Ecto neural progenitor cell (in vitro differentiated cells): ENCODE measurements at places on chromosomes 4 and X.

DNA sequence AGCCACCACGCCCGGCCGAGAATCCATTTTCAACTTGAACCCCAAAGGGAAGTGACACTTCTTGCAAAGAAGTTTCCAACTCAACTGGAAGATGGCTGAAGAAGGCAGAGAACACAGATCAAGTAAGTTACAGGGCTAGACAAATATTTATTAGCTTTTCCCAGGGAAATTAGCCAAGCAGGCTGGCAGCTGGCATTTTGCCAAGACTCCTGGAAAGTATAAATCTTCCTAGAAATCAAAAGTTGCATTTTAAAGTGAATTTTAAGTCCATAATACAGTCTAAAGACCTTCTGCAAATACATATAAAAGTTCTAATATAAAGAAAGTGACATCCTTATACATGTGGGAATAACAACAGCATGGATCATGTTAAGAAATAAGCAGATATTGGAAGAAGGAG, 3.4 kb upstream of the MRPL1 start:
- DNase-seq: no peak

DNA sequence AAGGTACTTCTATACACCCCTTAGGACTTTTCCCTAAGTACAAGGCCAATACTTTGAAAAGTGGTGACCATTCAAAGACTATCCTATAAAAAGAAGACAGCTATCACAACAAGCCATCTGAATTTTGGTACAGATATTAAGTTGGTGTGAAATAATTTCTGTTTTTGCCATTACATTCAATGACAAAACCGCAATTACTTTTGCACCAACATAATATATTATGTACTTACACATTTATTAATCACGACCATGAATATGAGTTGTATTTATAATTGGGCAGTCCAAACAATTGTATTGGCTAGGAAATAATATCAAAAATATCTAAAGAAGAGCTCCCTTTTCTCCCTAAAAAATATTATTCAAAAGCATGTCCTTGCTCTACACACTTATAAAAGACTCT, 215.7 kb downstream of the TMA16 start:
- DNase-seq: no peak

- no peak for DNase-seq
Measured at GRCh38 chr4:90857081-90857820, 730.1 kb downstream of the CCSER1 start.

- no peak for DNase-seq
Measured at GRCh38 chr4:94831607-94832006, 73.9 kb downstream of the BMPR1B start.

GRCh38 chrX:133495464-133496391, 80.4 kb upstream of the GPC4 start:
- no peak for DNase-seq

- no peak for DNase-seq
Measured at GRCh38 chr4:140158365-140159030, 4.5 kb upstream of the MAML3 start.

DNA sequence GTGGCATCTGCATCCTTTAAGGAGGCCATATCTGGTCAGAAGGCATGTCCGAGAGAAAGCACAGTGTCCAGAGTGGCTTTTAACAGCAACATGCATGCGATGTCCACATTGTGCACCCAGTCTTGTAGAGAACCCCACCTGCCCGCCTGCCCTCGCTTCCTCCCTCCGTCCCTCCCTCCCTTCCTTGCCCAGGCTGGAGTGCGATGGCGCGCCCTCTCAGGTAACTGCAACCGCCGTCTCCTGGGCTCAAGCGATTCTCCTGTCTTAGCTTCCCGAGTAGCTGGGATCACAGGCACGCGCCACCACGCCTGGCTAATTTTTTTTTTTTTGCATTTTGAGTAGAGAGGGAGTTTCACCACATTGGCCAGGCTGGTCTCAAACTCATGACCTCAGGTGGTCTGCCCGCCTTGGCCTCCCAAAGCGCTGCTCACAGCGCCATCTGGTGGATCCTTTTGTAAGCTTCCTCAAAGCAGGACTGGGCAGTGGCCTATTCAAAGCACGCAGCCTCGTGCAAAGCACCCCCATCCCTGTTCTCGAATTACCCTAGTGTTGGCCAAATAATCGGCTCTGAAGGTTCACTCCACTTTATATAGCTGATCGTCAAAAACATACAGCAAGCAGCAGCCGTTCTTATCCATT, 15.0 kb downstream of the BRCC3 start:
- peak; percentile 55 for DNase-seq

- no peak for DNase-seq
Measured at GRCh38 chrX:16075087-16075486, 48.3 kb upstream of the GRPR start.

DNA sequence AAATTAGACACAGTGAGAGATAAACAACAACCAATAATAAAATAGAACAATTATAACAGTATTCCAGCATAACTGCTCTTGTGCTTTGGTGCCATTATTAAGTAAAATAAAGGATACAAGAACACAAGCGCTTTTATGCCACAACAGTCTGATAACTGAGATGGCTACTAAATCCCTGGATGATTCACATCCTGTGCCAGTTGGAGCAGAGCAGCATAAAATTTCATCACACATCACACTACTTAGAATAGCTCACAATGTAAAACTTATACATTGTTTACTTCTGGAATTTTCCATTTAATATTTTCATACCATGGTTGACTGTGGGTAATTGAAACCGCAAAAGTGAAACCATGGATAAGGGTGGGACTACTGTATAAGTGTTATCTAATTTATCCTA, 399.9 kb upstream of the CNKSR2 start:
- DNase-seq: no peak

DNA sequence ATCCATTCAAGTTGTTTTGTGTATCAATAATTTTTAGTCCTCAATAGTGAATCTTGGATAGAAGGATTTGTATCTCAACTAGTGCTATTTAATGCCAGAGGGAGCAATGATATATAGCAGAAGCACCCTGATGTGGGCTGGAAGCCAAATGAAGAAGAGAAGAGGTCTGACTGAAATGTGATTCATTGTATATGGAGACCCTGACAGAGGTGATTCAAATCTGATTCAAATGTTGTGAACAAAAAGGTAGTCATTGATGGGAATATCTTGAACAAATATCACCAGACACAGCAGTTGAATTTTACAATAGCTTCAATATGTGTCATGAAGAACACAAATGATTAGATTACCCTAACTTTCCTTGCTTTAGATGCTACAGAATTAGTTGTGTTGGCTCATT, 27.5 kb upstream of the SULT1B1 start:
- DNase-seq: no peak

GRCh38 chr4:45472490-45472889, 651.4 kb downstream of the GABRG1 start:
- no peak for DNase-seq
